GM12892 (cell line): ENCODE measurements at places on chromosomes 5 and 9.

DNA sequence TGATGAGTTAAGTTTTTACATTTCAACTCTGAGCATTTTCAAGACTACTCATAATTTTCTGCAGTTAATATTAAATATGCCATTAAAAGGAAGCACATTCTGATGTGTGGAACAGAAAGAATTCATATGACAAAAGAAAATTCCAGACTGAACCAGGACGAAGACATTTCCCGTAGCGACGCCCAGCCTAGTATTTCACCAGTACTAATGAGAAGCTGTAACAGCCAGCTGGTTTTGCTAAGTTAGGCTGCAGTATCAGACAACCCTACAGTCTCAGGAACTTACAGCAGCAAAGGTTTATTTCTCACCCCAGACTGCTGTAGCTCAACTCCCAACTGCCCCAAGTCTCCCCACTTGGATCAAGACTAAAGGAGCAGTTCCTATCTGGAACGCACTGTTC lies 91.6 kb downstream of the TMEM174 start:
- DNase-seq, result no peak

DNA sequence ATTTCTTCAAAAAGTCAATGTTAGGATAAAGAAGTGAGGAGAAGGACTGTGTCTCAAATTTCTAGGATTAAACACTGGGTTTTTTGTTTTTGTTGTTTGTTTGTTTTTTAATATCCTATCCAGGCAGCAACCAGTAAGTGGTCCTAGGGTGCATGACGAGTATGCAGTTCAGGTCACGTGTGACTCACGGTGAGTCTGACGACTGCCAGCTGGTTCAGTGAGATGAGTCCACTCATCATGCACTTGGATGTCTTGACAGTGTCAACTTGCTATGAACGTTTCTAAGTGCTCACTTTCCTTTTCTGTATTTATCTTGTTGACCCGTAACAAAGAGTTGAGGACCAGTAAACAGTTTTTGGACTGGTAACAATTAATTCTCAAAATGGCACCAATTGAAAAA lies 32.7 kb downstream of the ATG10 start:
- no peak for DNase-seq

- no peak for DNase-seq
These were observed 13.1 kb upstream of the PTGER4 start for GRCh38 chr5:40666657-40667056.

- DNase-seq, result no peak
These were observed 28.8 kb downstream of the LPCAT1 start for GRCh38 chr5:1494780-1495524.

GRCh38 chr5:16889203-16889971 lies 46.7 kb downstream of the MYO10 start:
- no peak for DNase-seq

- no peak for DNase-seq
These were observed 69.9 kb downstream of the SEMA6A start for GRCh38 chr5:116504593-116505166.

- peak; percentile 51 for DNase-seq
These were observed 431 bp downstream of the TMOD1 start for GRCh38 chr9:97501972-97502221.

- no peak for DNase-seq
These were observed 28.1 kb downstream of the SLC22A4 start for GRCh38 chr5:132322266-132322665.

DNA sequence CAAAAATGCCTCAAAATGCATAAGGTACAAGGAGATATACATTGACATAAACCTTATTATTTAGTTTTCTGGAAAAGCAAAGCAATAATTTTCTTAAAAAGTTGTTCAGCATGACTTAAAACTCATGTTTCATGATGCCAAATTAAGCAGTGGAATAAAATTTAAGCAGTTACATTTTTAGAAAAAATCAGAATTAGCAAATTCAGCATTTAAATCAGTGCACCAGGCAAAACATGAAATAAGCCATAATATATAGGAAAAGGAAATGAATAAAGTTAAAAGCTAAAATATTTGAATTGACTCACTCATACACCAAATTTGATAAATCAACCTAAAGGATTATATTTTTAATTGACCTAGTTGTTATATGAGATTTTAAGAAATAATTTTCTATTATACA lies 795.1 kb upstream of the CDH6 start:
- no peak for DNase-seq

GRCh38 chr5:113252066-113252465 lies 182.7 kb downstream of the TSSK1B start:
- DNase-seq, result no peak

GRCh38 chr5:180043377-180043776 lies 28.2 kb downstream of the RNF130 start:
- no peak for DNase-seq

GRCh38 chr5:172281346-172281745 lies 2.2 kb downstream of the UBTD2 start:
- no peak for DNase-seq

DNA sequence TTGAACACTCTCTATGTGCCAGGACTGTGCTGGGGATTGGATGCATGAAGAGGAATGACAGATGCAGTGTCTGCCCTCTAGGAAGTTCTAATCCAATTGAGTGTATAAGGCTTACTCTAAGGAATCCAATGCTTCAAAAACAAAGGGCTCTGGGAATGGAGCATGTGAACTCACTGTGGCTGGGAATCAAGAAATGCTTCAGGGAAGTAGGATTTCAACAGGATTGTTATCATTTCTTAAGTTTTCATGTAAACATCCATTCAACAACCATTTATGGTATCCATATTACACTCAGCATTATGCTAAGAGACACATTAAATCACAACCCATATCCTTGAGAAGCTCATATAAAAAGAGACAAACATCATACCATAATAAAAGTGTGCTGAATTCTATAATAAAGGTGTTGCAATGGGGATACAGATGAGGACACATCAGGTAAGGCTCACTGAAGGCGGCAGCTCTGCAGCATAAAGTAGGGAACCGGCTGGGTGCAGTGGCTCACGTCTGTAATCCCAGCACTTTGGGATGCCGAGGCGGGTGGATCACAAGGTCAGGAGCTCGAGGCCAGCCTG lies 11.3 kb downstream of the SIL1 start:
- DNase-seq, result no peak

DNA sequence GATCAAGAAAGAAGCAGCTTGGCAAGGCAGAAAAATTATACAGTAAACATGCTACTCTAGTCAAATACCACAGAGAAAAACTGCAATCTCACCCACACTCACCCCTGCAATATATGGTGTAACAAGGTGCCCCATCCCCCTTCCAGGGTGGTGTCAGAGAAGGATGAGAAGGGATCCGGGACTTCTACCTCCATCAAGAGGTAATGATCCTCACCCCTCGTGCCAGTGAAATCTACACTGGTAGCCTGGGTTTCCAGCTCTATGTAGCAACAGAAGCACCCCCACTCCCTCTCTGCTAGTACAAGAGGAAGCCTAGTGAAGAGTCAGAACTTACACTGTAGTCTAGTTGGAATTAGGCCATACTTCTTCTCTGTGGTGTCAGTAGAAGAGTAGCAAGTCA lies 18.9 kb downstream of the SLCO4C1 start:
- DNase-seq, result no peak

- no peak for DNase-seq
These were observed 157.2 kb upstream of the ATP10B start for GRCh38 chr5:161009194-161009593.

GRCh38 chr9:33465096-33465495 lies 8.6 kb downstream of the NOL6 start:
- peak; percentile 7 for DNase-seq

- DNase-seq, result no peak
These were observed 23.8 kb upstream of the ZNF131 start for GRCh38 chr5:43096916-43097315.

DNA sequence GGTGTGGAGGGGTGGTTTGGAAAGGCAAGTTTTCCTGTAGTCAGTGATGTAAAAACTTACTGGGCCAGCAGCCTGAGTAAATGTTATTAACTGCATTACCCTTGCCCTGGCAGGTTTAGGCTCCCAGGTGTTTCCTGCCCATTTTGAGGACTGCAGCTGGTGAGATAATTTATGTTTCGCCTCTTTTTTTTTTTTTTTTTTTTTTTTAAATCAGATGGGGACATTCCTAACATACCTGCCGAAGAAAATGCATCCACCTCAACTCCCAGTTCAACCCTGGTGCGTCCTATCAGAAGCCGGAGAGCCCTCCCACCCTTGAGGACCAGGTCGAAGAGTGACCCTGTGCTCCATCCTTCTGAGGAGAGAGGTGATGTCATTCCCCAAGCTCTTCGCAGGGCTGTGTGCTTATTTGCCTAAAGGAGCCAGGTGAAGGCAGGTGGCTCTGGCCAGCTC lies 60.6 kb downstream of the ENTREP1 start:
- DNase-seq, result no peak

DNA sequence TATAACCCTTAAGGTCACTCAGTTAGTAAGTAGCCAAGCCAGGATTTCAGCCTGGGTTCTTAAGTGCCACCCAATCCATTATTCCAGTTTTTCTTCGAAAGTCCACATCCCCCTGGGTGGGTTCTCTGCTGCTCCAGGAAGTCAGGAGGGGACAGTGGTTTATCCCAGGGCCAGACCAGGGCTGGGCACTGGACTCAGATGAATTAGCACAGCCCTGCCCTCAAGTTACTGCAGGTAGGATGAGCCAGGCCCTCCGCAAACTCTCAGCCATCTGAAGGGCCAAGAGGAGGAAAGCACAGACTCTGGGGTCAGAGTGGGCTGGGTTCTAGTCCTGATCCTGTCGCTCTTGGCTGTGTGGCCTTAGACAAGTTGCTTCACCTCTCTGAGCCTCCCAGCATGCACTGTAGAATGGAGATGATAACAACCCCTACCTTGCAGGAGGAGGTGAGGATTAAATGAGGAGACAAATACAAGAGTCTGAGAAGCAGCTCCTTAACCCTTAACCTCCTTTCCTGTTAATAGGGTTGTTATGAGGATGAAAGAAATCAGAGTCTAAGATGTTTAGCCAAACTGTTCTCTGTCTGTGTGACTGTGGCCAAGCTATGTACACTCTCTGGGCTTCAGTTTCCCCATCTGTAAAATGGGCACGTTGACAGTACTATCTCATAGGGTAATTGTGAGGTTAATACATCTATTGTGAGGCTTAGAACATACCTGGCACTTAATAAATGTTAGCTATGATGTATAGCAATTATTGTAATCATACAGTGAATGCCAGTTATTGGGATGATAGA lies 6.8 kb upstream of the NEURL1B start:
- DNase-seq, result no peak

- DNase-seq, result no peak
These were observed 20.0 kb downstream of the TMEFF1 start for GRCh38 chr9:100492952-100493351.

DNA sequence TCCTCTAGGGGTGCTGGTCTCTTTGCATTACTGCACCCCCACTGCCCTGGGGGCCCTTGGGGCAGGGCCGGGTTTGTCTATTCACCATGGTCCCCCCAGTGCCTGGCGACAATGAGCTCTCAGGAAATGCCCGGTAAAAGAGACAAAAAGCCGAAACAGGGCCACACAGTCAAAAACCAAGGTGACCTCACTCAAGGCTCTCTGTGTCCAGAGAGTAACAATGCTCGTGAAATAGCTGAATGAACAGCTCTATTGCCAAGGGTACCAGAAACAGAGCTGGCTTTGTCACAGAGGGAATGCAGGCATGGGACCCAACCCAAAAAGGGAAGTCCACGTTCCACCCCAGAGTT lies 16.0 kb downstream of the SH3PXD2B start:
- DNase-seq, result no peak

GRCh38 chr5:106113922-106114321 lies 1556.8 kb downstream of the EFNA5 start:
- DNase-seq, result no peak

GRCh38 chr5:36730537-36731216 lies 124.3 kb downstream of the SLC1A3 start:
- no peak for DNase-seq

- no peak for DNase-seq
These were observed 35.2 kb upstream of the CRB2 start for GRCh38 chr9:123320814-123321213.

- no peak for DNase-seq
These were observed 105.7 kb upstream of the RAD23B start for GRCh38 chr9:107177243-107177839.

DNA sequence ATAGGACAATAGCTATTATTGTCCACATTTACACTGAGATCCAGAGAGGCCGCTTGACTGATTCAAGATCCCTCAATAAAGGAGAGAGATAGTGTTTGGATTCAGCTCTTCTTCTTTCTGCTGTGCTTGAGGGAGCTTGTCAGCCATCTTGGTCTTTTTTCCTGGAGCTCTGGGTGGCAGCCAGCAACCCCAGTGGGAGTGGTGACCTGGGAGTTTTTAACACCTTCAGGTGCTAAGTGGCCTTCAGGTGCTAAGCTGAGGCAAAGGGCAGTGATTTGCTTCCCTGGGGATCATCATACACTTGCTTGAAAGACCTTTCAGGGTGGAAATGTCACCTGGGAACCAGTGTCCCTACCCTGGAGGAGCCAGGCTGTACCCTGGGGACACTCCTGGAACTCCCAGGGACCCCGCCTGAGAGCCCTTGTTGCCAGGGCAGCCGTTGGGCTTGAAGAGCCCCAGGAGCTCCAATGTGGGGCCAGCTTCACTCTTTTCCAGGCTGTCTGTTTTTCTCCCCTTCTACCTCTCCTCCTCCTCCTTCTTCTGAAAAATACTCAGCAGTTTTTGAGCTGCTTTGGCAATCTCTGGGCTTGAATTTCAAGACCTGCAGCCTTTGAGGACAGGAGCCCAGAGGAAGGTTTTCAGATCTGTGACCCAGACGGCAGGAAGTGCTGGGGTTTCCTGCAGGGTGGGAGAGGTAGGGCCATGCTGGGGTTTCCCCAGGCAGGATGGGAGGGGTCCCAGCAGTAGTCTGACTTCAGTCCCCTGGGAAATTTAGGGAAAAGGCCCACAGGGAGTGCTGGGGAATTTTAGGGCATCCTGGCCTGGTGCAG lies 59.7 kb downstream of the FGF18 start:
- DNase-seq, result no peak

- no peak for DNase-seq
These were observed 321.0 kb upstream of the TRPC7 start for GRCh38 chr5:136686192-136686872.

GRCh38 chr5:176384991-176385390 lies 3.4 kb downstream of the NOP16 start:
- DNase-seq, result no peak

- no peak for DNase-seq
These were observed 313.8 kb downstream of the CTNND2 start for GRCh38 chr5:11590475-11590874.

GRCh38 chr9:73532985-73533384 lies 381.3 kb downstream of the ANXA1 start:
- no peak for DNase-seq

- DNase-seq, result no peak
These were observed 2.9 kb downstream of the NSMF start for GRCh38 chr9:137456061-137456863.

- DNase-seq, result no peak
These were observed 58.1 kb downstream of the ZNF474 start for GRCh38 chr5:122187426-122187825.

GRCh38 chr9:8628791-8629190 lies 829.2 kb upstream of the DMAC1 start:
- DNase-seq, result no peak
